Breast epithelium (tissue), 4 donors: ENCODE measurements at places on chromosomes 1 and 21. TPM values are rescaled to one million over a fixed set of nuclear protein-coding genes. Genes with fewer than 3 reads are reported as not detected.

F3 gene
- total RNA-seq = 115 TPM

CFAP107 gene
- not detected for total RNA-seq

RBM11 gene
- total RNA-seq = not detected

ERICH3 gene
- total RNA-seq = 2.0 TPM

UTS2 gene
- 1.6 TPM for total RNA-seq

CSMD2 gene
- total RNA-seq = 0.44 TPM

CHAF1B gene
- total RNA-seq = 2.8 TPM

COL18A1 gene
- 62.9 TPM for total RNA-seq

TGFBR3 gene
- total RNA-seq = 287 TPM

CCDC27 gene
- not detected for total RNA-seq

- no peak for DNase-seq
These were observed 511.4 kb upstream of the B3GALT2 start for GRCh38 chr1:193697776-193698175.

DNA sequence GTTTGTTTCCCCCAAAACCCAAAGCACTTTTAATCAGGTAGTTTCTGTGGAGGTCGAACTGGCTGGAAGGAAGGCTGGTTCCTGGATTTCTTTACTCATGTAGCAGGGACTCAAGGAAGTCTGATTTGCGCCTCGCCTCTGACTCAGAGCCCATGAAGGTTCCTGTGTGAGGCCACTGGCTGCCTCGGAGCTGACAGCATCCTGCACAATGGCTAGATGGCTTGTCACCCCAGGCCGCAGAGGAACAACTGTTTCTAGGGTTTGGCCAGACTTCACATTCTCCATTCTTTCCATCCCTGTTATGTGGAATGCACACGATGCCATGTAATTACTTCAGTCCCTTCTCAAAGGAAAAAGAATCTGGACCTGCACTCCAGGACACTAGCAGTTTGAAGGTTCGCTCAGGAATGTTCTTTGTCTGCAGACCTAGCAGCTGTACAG, 39.1 kb upstream of the PRSS38 start:
- no peak for DNase-seq

GRCh38 chr21:37058261-37058660, 14.6 kb downstream of the PIGP start:
- DNase-seq = no peak

DNA sequence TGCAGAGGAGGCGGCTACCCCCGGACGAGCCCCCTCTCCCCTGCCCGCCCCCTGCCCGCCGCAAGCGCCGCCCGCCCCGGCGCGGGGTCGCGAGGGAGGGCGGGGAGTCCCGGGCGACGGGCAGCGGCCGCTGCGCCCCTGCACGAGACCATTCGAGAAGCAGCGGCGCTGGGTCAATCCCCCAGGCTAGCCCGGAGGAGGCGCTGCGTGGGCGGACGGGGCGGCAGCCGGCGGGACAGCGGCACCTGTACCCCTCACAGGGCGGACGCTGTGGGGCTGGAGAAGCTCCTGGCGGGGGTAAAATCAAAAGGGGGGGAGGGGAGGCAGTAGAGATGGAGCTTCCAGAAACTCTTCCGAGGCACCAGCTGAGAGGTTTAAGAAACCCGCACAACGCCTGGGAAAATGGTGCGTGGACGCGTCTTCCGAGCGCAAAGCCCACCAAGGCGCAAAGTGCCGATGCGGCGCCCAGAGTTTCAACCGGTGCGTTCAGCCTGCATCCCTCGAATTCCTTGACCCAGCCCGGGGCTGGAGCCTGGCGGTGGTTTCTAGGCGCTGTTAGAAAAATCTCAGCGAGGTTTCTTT, at the start of gene PLPPR5:
Gene PLPPR5, minus strand, starts transcription at position 1 of the 582 bp plus-strand sequence. CDS start 190 bp downstream, outside the sequence.
- DNase-seq = no peak

GRCh38 chr1:167455786-167456446, 62.4 kb downstream of the CD247 start:
- DNase-seq = no peak

GRCh38 chr21:27359141-27359540, 392.3 kb upstream of the ADAMTS5 start:
- DNase-seq = no peak

GRCh38 chr1:207870306-207871031, 40.5 kb downstream of the CD34 start:
- no peak for DNase-seq

- DNase-seq = no peak
These were observed 43.5 kb downstream of the WDR4 start for GRCh38 chr21:42835611-42836401.

DNA sequence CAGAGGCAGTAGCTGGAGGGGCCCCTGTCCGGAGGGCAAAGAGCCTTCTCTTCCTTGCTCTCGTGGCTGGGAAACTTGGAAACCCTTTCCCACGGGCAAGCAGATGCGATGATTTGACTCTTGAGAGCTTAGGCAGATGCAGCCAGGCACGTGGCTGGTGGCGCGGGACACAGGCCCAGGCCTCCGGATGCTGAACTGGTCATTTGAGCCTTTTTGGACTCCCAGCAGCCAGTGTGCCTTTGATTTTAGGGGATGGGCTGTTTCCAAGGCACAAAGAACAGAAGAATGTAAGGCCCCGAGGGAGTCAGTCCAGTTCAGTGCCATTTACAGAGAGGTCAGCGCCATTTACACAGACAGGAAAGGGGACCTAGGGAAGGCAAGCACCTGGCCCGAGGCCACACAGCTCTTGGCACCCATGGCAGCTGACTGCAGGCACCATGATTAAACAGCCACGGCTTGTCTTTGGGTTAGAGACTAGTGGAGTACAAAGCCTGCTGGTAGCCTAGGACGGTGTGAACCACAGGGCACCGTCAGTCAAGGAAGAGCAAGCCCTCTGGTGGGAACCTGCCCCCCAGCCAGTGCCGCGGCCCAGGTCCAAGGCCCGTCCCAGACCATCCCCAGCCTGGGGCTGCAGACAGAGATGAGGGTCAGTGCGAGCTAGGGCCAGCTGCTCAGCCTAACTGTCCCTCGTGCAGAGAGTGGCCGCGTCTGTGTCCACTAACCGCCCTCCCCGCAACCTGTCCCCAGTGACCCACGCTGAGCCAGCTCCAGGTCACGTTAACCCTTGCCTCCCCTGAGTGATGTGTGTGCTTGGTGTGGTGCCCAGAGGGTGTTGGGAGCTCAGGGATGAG, 20.4 kb upstream of the CCDC27 start:
- no peak for DNase-seq

GRCh38 chr1:23168445-23169194, at the start of gene LUZP1:
Gene LUZP1 (minus strand): TSS chr1:23168856.
- peak; percentile 92 for DNase-seq

DNA sequence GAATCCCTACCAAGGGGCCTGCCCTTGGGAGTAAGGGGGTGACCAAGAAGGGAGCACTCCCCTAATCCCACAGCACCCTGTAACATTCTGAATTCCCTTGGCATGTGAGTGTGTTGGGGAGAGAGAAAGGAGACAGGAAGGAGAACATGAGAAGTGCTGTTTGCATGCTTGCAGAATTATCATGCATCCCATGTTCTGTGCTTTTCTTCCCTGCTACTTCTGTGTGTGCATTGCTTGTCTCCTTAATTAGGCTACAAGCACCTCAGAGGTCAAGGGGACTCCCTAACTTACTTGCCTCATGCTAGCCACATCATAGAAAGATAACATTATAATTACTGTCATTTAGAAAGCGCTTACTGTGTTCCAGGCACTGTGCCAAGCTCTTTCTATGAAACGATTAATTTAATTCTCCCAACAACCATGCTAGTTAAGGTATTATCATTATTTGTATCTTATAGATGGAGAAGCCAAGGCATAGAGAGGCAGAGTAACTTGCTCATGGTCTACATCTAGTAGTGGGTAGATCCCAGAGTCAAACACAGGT, 11.1 kb downstream of the NOS1AP start:
- no peak for DNase-seq

GRCh38 chr1:94883691-94884090, 43.2 kb downstream of the CNN3 start:
- DNase-seq = peak; percentile 38

- peak; percentile 55 for DNase-seq
These were observed 594 bp downstream of the HDGF start for GRCh38 chr1:156750711-156751450.

DNA sequence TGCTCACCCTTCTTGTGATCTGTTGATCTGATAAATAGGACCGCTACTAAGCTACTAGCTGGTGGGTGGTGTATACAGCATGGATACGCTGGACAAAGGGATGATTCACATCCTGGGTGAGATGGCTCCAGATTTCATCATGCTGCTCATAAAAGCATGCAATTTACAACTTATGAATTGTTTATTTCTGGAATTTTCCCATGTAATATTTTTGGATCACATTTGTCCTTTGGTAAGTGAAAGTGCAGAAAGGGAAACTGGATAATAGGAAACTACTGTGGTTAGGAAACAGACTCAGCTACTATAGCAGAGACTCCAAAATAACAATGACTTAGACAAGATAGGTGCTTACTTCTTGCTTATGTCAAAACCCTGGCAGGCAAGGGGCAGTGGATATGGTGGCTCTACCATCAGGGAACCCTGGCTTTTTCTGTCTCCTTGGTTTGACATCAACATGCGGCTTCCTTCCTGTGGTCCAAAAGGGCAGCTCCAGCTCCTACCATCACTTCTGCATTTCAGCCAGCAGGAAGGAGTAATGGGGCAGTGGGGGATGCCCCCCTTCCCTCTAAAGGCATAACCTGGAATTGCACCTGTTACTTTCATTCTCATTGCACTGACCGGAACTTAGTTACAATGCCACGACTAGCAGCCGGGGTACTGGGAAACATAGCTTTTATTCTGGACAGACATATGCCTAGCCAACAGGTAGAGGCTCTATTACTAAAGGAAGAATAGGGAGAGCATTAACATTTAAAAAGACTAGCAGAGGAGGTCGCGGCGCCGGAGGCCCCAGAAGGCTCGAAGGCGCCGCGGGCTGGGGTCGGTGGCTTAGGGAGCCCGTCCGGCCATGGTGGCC, 13.8 kb upstream of the AK2 start:
- DNase-seq = no peak

- no peak for DNase-seq
These were observed 127.6 kb upstream of the F3 start for GRCh38 chr1:94669198-94669597.

DNA sequence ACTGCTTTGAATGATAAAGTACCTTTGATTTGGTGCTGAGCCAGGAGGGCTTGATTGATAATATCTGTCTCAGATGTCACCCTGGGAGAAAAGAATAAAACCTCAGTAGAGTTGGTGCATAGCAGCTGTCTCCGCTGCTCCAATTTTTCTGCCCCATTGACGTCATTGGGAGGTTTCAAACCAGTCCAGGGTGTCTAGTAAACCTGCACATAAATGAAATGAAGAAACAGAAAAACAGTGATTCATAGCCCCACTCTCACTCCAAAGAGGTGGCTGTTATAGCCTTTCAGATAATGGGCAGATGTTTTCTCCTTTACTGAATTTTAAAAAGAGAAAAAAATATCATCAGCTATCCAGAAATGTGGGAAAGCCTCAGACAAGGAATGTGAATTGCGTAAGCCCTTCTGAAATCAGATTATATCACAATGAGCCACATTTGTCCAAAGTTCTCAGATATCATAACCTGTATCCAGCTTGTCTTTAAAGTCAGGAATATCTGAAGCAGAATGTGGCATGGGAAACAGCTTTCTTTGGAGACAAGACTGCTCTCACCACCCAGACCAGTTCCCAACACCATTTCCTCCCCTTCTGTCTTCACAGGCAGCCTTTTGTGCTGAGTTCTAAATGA, 351.3 kb upstream of the SGIP1 start:
- no peak for DNase-seq

GRCh38 chr1:70941563-70941962, 106.1 kb downstream of the PTGER3 start:
- no peak for DNase-seq

DNA sequence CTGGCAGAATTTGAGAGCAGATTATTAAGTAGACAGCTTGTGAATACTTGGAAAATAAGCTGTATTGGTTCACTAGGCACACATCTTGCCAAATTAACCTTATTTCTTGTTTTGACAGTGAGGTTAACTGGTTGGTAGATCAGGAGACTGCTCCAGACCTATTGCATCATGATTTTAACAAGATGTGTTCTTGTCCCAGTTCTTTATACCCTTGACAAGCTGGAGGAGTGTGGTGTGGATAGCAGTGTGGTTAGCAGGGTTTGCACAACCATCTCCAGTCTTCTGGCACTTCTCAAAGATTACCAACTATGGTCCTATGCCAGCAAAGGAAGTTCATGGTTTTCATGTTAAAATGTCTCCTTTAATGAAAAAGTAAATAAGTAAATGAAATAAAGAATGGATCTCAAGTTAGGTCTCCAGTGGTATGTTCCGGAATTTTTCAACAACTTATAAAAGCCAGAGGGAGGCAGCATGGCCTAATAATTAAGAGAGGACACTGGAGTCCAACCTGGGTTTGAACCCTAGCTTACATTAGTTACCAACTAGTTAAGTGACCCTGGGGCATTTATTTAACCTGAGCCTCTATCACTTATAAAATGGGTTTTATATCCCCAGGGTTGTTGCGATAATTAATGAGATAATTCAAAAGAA, 34.1 kb downstream of the DDX20 start:
- DNase-seq = no peak

GRCh38 chr1:91349524-91349923, 55.1 kb downstream of the HFM1 start:
- no peak for DNase-seq

- no peak for DNase-seq
These were observed 75.2 kb downstream of the PAX7 start for GRCh38 chr1:18705811-18706210.

DNA sequence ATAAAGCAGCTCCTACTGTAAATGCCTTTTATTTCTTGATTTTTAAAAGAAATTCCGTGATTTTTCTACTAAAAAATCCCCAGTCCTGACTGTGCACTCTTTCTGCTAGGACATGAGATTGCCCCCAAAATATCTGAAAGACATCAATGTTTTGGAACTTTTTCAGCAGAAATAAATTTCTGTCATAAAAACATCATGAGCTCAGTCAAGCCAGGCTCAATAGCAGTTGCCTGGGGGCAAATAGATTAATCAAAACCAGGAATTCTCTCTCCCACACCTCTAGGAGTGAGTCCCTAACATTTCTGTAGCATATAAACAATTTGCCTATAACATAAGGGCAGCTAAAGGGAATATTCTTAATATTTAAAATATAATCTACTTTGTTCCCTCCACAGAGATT, 654.1 kb downstream of the PTPRC start:
- DNase-seq = no peak

GRCh38 chr1:68010543-68010942, 39.9 kb downstream of the DIRAS3 start:
- DNase-seq = no peak
